Left renal cortex interstitium (tissue), 4 donors: ENCODE measurements at places on chromosomes 13 and 19. TPM values are rescaled to one million over a fixed set of nuclear protein-coding genes. Genes with fewer than 3 reads are reported as not detected.

DNA sequence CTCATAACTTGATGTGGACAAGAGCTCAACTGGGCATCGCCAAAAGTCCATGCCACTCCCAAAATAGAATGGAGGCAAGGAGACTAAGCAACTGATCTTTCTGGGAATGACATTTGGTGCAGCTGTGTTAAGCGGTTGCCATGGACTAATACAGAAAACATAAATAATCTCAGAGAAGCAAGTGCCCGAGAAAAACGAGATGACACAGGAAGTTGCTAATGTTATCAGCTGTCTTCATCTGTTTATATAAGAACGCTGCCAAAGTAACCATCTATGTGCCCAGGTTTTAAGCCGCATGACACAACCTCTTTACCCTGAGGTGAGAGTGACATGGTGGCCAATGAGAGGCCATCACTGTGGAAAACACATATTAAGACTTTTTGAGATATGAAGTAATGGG lies 54.9 kb upstream of the SACS start:
- no peak for DNase-seq

DNA sequence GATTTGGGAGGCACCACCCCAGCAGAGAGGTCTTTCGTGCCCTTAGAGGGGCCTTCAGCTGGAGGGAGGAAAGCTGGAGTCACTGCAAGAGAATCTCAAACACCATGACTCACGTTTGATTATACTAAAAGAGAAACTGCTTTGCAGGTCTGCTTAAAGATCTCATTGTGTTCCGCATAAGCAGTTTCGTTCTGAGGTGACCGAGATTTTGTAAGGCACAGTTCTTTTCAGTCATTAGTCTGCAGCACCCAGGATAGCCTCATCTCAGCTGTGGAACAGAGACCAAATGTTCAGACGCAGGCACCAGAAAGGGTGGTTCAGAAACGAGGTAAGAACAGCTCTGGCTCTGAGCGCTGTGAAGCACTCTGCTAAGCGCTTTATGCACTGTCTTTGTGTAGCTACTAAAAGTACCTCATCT lies 71.2 kb upstream of the GTF3A start:
- no peak for DNase-seq

DNA sequence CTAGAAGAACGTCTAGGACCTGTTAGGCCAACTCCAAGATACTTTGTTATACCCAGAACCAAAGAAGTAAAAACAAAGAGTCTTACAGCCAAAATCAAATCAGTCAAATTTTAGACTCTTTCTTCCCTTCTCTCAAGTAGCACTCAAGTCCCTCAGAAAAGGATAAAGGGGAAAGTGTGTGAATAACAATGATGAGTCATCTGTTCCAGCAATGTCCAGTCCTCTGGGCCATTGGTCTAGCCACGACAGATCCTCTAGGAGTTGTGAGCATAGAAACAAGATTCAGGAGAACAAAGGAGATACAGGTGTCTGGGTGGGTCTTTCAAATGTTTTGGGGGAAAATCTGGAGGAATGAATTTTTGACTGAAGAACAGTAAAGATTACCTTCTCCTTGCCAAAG lies 36.3 kb downstream of the STOML3 start:
- no peak for DNase-seq

DNA sequence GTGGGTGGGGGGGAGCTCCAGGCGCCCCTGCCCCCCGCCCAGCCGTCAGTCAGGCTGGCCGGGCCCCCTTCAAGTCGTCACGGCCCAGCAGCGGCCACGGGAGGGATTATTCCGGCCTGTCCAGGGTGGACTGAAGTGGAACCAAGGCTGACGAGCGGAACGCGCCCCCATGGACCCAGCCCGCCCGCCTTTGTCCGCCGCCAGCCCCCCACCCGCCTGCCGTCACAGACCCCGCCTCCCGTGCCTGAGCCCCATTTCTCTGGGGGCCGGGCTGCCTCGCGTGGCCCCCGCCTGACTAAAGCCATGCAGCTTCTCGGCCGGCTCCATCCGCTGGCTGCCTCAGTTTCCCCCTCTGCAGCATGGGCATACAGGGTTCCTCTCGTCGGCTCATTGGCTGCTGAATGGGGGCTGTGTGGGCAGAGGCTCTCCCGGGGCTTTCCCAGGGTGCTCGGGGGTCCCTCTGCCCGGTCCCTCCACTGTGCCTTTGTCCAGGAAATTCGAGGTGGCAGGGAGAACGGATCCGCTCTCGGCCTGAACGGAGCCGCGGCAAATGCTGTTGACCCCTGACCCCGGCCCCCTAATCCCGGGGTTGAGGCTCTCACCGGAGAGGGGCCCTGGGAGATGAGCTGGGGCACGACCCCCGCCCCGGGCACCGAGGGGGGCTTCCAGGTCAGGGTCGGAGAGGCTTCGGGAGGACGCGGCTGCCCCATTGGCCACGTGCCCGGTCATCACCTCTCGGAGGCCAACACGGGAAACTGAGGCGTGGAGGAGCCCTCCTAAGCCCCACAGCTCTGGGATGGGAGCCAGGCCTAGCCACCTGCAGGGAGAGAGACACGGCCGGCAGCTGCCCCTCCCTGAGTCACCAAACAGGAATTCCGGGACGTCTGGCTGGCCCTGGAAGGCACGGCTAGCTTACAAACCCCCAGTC lies 27.4 kb downstream of the EFNA2 start:
- no peak for DNase-seq

DNA sequence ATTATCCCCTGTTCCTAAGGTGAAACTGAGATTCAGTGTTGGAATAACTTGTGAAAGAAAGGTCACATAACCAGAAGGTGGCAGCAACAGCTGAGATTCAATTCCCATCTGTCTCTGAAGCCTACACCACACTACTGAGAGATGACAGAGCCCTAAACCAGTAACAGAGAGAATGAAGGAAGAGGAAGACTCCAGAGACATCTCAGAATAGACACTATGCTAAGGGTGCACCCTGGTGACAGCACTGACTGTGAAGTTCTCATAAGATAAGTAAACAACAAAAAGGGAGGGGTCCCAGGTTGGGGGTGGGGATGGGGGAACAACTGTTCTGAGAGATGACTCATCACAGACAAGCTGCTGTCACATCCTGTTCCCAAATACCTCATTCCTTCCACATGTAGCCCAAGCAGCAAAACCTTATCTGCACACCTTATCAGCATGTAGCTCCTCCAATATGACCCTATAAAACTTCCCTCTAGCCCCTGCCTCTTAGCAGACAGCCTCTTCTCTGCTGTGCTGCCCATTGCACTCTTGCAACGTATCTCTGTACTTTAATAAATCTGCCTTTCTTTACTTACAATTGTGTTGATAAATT lies 46.5 kb downstream of the UTP14C start:
- DNase-seq, result no peak

GRCh38 chr19:50703915-50704796 lies 15.4 kb downstream of the SHANK1 start:
- no peak for DNase-seq

DNA sequence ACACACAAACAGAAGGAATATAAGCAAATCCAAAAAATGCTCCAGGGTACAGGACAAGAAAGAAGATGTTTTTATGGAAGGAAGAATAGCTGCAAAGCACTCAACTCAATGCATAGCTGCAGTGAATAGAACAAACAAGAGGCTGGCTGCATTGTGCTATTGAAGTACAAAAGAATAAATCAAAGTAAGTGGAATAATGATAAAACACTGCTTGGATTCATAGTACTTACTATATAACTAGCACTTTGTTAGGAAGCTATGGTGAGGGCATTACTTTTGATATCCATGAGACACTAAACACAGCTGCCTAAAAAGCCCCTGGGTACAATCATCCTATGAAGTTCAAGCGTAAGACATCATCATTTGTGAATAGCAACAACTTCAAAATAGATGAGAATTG lies 350.1 kb downstream of the PCDH9 start:
- no peak for DNase-seq

DNA sequence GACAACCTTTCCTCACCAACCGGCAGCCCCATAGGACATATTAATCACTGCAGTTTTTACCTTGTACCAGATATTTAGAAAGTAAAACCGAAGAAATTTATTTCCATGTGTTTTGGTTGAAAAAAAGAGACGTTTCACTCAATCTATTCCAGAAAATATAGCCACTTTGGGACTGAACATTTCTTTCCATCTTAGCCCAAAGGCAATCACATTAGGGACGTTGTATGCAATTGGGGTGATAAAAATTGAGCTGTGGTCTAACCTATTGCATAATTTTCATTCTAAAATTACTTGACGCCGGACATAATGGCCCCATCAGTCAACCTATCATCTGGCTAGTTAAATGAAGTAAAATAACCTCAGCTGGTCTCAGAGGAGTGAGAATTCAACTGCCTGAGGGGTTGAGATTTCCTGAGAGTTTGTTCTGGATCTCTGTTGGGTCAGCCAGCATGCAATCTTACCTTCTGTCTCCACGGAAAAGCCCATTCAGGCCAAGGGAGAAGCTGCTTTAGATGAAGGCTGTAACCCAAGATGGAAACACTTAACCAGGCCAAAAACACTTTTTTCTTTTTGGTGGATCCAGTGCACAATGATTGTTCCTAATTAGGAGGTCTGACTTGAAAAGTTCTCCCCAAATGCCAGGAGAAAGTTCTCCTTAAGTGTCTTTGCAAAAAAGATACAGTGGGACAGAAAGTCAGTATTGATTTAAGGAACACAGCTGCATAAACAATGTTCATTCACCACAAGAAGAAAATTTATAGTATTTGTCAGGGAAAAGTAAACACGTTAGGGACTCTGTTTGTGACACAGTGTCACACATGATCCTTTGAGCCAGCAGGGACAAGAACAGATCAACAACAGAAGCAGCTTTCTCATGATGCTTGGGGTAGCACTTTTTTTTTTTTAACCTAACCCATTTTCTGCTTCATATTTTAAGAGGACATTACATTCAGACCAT lies 34.1 kb downstream of the DLEU7 start:
- DNase-seq, result no peak

GRCh38 chr13:59584761-59585670 lies 578.7 kb downstream of the DIAPH3 start:
- DNase-seq, result no peak

- DNase-seq, result no peak
Observed at GRCh38 chr19:41457241-41457640, 14.3 kb downstream of the ERICH4 start.

GRCh38 chr19:4675346-4675745 lies 5.2 kb upstream of the MYDGF start:
- no peak for DNase-seq

DNA sequence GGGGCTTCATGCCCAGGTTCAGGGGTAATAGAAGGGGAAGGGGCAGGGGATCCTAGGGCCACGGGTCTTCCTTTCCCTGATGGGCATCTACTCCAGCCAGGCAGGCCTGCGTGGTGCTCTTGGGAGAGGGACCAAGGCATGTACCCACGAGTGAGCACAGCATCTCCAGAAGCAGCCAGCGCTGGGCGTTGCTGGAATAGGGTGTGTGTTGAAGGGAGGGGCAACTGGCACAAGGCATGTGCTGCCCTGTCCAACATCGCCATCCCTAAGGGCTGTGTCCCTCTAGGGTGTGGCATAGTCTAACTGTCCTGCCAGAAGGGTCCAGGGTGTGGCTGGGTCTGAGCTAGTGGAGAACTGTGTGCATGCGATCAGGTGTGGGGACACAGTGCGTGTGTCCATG lies 2.9 kb downstream of the NOTCH3 start:
- DNase-seq, result no peak

GRCh38 chr13:51291341-51291740 lies 48.1 kb upstream of the SERPINE3 start:
- DNase-seq, result no peak

- DNase-seq, result no peak
Observed at GRCh38 chr19:2097886-2098327, 1.2 kb downstream of the IZUMO4 start.

DNA sequence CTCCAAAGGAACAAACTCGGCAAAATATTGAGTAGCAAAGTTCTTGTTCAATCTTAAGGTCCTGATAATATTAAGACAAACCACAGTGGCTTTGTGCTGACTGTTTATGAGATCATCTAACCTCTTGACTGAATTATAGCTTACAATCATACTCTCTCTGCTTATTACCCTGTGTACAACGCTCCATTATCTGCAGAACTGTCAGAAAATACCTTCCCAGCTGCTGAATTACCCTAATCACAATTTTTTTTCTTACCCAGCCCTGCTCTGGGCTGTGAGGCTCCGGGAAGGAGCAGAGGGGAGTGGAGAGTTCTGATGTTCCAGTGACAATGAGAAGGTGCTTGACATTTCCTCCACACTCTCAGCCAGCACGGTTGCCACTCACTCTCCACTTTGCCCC lies 64.8 kb downstream of the DCT start:
- no peak for DNase-seq

GRCh38 chr13:80341756-80342370 lies 937 bp upstream of the SPRY2 start:
- no peak for DNase-seq

GRCh38 chr19:13118424-13119193 lies 545 bp downstream of the NACC1 start:
- DNase-seq, result no peak

GRCh38 chr19:56862741-56863140 lies 22.2 kb upstream of the PEG3 start:
- DNase-seq, result no peak

DNA sequence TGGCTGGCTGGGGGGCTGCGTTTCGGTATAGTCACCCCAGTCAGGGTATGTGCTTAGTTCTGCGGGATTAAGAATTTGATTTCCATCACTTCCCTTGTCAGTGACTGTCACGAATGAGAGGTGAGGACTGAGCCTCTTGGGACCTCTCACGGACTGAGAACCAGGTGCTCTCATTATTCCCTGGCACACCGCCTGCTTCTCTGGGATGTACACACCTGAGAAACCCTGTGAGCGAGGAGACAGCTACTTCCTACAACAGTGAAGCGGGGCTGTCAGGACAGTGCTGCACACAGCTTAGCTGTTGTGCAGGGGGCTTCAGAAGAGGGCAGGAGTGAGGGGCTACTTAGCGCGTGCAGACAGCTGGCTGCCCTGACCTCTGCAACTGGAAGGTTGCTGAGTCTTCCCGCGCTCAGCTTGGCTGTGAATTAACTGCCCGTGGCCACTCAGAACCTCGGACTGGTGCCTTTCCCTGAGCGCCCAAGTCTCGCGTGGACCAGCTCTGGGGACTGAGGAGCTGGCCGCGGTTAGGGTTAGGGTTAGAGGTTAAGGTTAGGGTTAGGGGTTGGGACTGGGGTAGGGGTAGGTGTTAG lies 65.3 kb upstream of the MCF2L start:
- no peak for DNase-seq

- no peak for DNase-seq
Observed at GRCh38 chr19:41408256-41408655, 10.6 kb downstream of the BCKDHA start.

GRCh38 chr19:1883784-1884183 lies 1.5 kb downstream of the ABHD17A start:
- no peak for DNase-seq

- no peak for DNase-seq
Observed at GRCh38 chr13:113122550-113123225, at the start of gene F10. TSS of gene F10 (plus strand) at chr13:113122799. CDS start at chr13:113122856, 57 bp downstream.

Gene CD209
- 0.52 TPM for polyA plus RNA-seq

Gene PRR22
- 3.6 TPM for polyA plus RNA-seq

Gene COL5A3
- 0.92 TPM for polyA plus RNA-seq

Gene CYP2F1
- not detected for polyA plus RNA-seq

Gene SLC17A7
- 0.61 TPM for polyA plus RNA-seq

Gene C19orf53
- 106 TPM for polyA plus RNA-seq

Gene FFAR1
- 0.06 TPM for polyA plus RNA-seq

Gene GSX1
- not detected for polyA plus RNA-seq

Gene ZNF177
- 6.6 TPM for polyA plus RNA-seq

Gene ZNF543
- 9.0 TPM for polyA plus RNA-seq

Gene CEACAM21
- polyA plus RNA-seq, result 1.1 TPM

Gene MYPOP
- polyA plus RNA-seq, result 5.7 TPM
